ENCODE measurements at places on chromosomes 1 and 21.

DNA sequence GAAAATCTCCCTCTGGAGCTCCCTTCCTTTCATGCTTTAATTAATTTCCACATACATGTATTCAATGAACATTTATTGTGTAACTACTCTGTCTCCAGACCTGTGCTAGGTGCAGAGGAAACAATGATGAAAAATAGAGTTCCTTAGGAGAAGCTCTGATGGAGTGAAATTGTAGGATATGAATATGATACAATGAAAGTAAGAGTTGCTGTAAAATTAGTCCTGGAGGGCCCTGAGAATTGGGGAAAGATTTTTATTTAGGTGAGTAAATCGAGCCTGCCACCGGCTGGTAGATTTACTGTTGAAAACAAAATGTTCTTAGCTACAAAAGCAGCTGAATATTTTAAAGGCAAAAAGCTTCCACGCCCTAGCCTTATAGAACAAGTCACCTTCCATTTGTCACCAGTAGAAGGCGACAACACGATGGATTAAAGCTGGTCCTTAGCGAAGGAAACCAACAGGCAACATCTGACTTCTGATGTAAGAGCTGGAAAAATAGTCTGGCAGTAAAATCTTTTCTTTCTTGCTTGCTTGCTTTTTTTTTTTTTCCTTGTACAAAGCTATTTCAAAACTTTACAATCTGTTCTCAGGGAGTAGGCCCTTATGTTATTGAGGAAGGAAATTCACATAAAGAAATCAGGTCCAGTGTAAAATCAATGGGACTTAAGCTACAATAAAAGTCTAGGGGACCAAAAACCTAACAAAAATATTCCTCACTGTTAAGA, 82.0 kb upstream of the ROR1 start:
- no peak for DNase-seq

- no peak for DNase-seq
Measured at GRCh38 chr1:78687914-78688313, 38.3 kb downstream of the IFI44 start.

GRCh38 chr1:13461977-13462376, 51.7 kb downstream of the PRAMEF20 start:
- no peak for DNase-seq

- peak; percentile 14 for DNase-seq
Measured at GRCh38 chr1:50333595-50333974, 89.7 kb downstream of the DMRTA2 start.

GRCh38 chr1:18681423-18681835, 50.8 kb downstream of the PAX7 start:
- no peak for DNase-seq

GRCh38 chr1:95384567-95384966, 150.6 kb downstream of the RWDD3 start:
- DNase-seq, result no peak

GRCh38 chr21:31922881-31923280, 50.1 kb downstream of the HUNK start:
- DNase-seq, result no peak

DNA sequence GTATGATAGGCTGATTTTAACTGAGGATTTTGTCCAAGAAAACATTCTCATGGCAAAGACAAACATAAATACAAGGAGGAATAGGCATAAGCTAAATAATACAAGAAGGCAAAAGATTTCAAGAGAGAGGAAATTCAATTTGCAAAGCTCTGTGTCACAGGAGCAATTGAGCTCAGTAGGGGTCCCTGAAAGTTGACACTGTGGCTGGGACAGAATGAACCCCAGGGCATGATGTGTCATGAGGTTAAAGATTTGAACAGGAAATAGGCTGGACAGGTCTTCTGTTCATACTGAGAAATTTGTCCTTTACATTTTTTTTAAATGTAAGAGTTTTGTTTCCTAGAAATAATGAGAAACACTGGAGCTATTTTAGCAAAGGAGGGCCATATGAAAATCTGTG, 555.4 kb upstream of the NEGR1 start:
- no peak for DNase-seq

DNA sequence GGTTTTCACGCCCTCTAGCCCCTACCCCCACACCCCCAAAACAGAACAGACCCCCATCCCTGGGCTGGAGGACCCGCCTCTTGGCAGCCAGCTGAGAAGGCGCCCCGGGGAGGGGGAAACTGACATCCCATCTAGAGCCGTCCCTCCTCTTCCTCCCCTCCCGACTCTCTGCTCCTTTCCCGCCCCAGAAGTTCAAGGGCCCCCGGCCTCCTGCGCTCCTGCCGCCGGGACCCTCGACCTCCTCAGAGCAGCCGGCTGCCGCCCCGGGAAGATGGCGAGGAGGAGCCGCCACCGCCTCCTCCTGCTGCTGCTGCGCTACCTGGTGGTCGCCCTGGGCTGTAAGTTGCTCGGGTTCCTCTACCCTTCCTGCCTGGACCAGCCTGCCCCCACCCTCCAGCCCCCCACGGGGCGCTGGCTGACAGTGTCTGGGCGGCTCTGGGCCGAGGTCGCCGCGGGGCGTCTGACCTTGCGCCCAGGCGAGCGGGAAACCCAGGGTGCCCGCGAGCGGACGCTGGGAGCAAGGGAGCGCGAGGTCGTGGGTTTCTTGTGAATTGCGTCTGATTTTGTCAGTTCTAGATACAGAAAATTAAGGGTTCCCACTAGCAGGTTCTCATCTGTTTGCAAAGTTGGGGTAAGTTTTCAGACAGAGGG, 618 bp downstream of the JAM2 start:
- peak; percentile 23 for DNase-seq

DNA sequence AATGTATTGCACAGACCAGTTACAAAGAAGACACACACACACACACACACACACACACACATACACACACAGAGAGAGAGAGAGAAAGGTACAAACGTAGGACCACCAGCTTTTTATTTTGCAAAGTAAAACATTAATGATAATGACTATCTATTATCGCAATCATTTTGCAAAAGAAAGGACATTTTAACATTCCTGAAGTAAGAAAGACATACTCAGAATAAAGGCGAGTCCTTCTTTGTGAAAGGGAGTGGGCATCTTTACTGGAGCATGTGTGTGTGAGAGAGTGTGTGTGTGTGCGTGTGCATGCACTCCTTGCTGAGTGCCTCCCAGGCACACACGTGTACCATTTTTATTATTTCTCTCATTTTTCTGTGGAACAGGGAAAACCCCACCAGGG, 28.4 kb downstream of the PPFIA4 start:
- no peak for DNase-seq

- no peak for DNase-seq
Measured at GRCh38 chr1:94398356-94398755, 19.8 kb upstream of the ABCD3 start.

GRCh38 chr1:11836955-11837766, 10.4 kb downstream of the NPPA start:
- no peak for DNase-seq

DNA sequence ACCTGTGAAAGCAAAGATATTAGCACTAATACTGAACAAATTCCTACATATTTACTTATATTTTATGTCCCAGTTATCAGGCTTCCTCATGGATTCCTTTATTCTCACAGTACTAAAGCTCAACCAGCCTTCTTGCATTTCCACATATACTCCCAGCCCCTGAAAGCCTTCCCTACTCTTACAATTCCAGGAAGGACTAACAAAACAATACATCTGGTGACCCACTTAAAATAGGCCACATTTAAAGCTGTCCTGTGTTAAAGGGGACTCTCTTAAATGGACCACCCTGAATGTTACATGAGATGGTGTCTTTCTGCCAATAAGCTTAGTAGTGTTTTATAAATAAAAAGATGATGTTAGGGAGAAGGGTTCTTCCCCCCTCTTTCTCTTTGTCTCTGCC, 54.4 kb downstream of the NTMT2 start:
- no peak for DNase-seq

DNA sequence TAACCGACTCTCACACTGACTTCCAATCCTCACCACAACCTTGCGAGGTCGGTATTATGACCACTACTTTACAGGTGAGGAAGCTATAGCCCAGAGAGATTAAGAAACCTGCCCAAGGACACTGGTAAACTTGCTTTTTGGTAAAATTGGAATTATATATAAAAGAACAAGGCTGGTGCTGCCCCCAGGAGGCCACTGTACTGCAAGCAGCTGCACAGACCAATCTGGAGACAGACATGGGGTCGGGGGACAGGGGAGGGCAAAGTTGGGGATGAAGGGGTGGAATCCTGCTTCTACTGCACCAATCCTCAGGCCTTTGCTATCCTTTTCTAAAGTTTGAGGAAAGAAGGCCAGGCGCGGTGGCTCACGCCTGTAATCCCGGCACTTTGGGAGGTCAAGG, 280.8 kb downstream of the SPATA17 start:
- DNase-seq, result no peak

DNA sequence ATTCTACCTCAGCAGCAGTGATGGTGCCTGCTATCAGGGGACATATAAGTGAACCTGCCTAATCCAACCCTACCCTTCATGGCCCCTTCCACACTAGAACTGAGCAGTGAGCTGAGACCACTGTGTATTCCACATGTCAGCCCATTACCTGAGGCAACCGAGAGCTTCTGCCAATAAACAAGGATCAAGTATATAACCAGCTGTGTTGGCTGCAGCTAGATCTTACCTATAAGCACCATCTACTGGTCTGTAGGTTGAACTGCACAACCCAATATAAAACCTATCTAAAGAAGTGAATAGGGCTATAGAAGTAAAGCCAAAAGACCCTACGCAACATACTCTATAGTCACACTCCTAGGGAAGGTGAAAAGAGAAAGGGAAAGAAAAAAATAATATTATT, 376.9 kb downstream of the HHIPL2 start:
- DNase-seq, result no peak

GRCh38 chr1:217647791-217648190, 16.6 kb downstream of the SPATA17 start:
- no peak for DNase-seq

GRCh38 chr1:58251430-58252073, 295.0 kb downstream of the OMA1 start:
- DNase-seq, result no peak

- no peak for DNase-seq
Measured at GRCh38 chr1:176559878-176560277, 96.9 kb downstream of the PAPPA2 start.

GRCh38 chr21:43778469-43779335, 2.6 kb upstream of the CSTB start:
- DNase-seq, result no peak

DNA sequence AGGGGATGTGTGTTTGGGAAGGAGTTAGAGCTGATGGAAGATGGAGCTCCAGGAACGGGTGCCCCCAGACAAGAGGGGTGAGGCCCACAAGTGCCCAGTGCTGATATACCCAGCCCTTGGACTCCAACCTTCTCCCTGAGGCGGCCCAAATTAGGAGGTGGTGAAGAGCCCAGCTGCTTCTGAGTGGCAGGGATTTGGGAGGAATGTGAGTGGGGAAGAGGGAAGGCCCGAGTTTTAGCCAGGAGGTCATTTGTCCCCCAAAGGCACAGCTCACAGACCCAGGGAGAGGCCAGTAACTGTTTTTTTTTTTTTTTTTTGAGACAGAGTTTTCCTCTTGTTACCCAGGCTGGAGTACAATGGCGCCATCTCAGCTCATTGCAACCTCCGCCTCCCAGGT, 1.2 kb upstream of the PADI2 start:
- no peak for DNase-seq

DNA sequence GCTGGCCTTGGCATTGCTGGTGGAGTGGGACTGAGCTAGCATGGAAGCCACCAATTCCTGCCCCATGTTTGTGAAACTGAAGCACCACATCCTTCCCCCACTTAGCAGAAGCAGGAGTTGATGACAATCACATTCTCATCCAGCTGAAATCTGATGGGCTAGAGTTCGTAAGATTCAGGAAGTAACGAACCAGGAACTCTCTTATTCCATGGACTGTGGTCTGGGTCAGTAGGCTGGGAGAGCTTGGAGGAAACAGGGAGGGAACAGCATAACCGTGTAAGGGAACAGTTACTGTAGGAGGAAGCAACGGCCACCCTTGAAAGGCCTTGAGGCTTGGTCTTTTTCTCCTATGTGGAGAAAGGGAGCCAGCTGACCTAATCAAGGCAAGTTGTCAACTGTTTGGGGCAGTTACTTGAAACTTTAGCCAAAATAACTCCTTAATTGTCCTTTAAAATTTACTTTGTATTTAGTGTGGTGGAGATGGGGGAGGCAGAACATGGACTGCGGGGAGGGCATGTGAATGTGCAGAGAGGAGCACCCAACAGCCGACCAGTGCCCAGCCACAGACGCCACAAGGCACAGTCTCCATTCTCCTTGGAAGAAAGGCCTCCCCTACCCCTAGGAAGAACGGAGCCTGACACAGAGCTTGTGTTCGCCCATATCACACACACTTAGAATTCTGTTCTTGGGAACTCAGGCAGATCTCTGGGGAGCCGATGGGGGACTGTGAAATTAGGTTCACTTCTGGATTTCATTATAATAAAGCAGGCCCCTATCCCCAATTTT, 2.0 kb upstream of the COQ8A start:
- DNase-seq, result no peak

DNA sequence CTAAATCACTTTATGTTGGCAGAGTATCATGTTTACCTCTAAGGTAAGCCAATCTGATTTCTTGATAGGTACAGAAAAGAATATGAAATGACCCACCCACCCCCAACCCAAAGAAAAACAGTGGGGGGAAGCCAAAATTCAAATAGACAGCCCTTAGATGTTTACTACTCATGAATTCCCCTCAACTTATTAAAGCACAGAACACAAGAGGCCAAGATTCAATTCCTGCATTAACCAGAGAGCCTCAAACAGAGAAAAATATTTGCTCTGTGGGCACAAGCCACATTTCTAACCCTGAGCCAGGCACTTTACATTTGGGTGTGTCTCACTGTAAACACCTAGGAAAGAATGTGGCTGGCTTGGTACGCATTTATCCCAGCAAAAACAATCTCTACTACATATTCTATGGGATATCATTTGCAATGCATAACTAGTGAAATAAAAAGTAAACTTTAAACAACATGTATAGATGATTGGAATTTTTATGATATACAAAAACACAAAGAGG, 84.3 kb downstream of the PTPN14 start:
- no peak for DNase-seq

DNA sequence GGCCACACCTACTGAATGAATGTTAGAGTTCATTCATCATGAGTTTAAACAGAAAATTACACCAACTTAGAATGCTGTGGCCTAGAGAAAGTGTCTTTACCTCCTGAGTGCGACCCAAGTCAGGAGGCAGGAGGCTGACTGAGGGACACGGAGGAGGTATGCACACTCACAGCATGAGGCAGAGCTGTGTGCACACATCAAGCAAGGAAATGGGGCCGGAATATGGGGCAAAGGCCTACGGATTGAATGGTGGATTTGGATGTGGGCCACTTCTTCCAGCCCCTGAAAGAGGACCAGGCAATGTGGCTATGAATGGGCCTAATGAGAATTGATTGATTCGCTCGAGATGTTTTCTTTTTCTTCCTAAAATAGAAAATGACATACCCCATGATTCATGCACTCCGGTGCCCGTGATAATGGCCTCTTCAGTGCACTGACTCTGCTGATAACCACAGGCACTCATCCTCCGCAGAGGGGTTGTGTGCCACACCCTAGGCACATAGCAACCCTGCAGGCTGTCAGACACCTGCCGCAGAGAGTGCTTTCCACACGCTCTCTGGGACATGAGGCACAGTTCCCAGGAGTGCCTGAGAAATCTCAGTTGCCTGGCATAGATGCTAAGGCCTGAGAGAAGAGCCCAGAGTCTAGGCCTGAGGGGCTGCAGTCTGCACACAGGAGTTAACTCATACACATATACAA, 155.5 kb downstream of the GLUL start:
- DNase-seq, result no peak
